ENCODE measurements at places on chromosomes 6 and 20.

- DNase-seq, result no peak
Measured at GRCh38 chr20:51029963-51030920, 7.3 kb upstream of the KCNG1 start.

- no peak for DNase-seq
Measured at GRCh38 chr6:84779917-84780316, 15.5 kb upstream of the TBX18 start.

- DNase-seq, result no peak
Measured at GRCh38 chr6:114785235-114786127, 442.7 kb upstream of the HS3ST5 start.

DNA sequence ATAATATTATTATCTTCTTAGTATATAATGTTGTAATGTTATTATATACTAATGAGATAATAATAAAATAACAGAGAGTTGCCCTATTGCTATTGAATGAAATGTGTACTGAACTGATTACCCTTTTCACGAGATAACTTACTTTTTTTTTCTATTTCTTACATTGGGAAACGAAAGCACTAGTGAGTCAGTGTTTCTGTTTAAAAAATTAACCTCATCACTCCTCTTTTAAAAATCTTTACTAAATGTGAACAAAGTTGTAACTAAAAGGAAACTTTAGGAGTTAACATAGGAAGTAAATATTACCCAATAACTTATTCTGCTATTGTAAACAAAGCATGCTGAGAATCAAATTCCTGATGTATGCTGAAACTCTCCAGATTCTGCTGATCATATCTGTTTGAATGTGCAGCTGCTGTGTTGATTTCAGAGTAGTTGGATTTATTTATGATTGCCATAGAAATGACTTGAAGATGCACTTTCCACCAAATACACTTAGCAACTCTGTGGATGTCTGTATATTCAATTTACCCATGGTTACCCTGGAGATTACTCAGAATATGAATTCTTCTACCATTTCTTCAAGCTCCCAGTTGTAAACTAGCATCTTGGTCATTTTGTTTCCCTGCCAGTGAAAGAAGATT lies 523.4 kb downstream of the TENT5A start:
- no peak for DNase-seq

DNA sequence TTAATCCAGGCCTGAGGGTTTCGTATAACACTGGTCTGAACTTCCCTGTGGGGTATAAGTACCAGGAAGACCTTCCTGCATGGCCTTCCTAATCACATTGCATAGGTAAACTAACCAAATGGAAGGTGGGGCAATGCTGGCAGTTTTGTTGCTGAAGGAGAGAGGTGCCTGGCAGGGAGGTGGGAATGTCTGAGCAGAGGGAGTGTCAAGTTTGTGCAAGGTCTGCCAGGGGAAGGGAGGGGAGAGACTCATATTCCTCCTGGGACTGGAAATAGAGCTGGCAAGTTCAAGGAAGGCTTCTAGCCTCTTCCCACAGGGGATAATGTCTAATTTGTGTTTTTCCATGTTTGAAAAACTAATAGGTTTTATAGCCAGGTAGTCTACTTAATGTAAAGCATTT lies 70.6 kb downstream of the HDDC2 start:
- no peak for DNase-seq

GRCh38 chr6:9527679-9528286 lies 887.1 kb downstream of the TFAP2A start:
- DNase-seq, result no peak

GRCh38 chr6:111603685-111604084 lies 2.0 kb downstream of the TRAF3IP2 start:
- DNase-seq, result no peak

- DNase-seq, result no peak
Measured at GRCh38 chr6:7112741-7113313, 5.1 kb downstream of the RREB1 start.

- no peak for DNase-seq
Measured at GRCh38 chr6:165298875-165299274, 10.5 kb downstream of the C6orf118 start.

DNA sequence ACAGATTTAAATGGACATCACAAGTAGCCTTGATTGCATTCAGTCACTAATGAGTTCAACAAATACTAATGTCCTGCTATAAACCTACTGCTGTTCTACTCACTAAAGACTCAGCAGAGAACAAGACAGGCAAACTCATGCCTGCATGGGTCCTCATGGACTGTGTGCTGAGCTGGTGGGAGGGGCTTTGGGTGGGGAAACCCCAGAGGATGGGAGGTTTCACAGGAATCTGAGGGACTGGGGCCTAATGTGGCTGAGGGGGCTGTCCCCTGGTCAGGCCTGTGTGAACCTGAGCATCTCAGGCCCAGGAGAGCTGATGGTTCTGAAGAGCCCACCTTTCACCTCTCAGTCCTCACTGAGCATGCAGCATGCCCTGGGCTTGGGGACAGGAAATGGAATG lies 1.4 kb downstream of the CST8 start:
- DNase-seq, result no peak

DNA sequence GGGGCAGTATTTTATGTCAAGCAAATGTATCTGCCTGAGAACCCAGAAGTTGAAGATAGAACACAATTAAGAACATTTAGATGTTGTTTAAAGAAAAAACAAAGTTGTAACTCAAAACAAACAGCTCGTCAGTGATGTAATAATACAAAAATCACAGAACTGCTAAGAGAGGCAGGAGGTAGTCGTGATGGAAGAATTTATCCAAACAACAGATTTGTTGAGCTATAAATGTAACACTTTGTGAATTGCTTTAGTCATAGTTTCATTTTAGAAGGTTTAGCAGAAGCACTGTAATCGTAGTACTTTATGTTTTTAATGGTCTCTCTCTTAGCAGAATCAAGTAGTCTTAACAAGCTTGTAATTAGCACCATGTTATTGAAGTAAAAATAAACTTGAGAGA lies 73.6 kb downstream of the SCAF8 start:
- DNase-seq, result no peak

- DNase-seq, result peak; percentile 75
Measured at GRCh38 chr6:43455531-43456428, at the start of gene DLK2. DLK2 (minus strand) TSS chr6:43455548; CDS start chr6:43454825, 723 bp downstream.

- no peak for DNase-seq
Measured at GRCh38 chr6:84466511-84466910, 239.1 kb upstream of the CEP162 start.

GRCh38 chr6:150005761-150006651 lies 19.3 kb downstream of the RAET1L start:
- DNase-seq, result no peak

GRCh38 chr6:63897459-63897858 lies 261.9 kb downstream of the PHF3 start:
- no peak for DNase-seq

DNA sequence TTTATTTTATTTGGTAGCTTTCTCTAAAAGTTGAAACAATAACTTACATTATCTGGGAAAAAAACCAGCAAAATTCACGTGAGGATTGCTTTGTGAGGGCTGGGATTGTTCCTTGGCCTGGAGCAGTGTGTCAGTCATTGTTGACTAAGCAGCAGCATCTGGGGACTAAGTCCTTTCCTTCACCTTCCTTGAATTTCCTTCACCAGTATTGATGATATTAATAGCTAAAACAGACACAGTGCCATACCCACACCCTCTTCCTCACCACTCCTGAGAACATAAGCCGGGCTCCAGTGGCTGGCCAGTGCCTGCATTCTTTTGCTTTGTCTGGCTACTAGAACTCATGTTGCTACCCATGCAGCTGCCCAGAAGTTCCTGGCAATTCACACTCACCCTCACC lies 23.7 kb downstream of the PLCB1 start:
- no peak for DNase-seq

DNA sequence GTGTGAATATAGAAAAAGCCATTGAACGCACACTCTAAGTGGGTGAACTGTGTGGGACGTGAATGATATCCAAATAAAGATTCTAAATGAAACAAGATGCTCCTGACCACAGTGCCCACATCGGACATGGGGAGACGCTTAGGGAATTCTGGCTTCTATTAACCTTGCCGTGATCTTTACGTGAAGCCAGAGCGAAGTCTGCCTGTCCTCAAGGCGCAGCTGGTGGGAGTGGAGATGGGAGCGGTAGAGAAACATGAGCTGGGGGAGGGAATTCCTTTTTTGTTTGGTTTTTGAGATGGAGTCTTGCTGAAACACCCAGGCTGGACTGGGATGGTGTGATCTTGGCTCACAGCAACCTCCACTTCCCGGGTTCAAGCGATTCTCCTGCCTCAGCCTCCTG lies 46.0 kb downstream of the VSTM2L start:
- DNase-seq, result no peak

DNA sequence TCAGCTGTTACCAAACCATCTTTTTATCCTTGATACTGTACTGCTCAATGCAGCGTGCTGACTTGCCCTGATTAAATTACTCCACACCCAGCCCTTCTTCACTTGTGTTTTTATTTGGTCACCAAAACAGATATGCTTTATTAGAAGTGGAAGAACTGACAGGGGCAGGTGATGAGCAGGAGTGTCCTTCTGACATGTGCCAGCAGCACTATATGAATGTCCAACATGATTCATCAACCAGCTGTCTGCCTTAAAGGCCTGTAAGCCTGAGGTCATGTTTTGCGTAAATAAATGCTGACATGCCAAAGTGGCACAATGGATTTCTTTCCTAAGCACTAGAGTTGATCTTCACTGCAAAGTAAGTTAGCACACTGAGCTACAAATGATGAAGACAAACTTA lies 15.4 kb downstream of the POPDC3 start:
- DNase-seq, result no peak

- no peak for DNase-seq
Measured at GRCh38 chr6:139425780-139426179, 51.3 kb upstream of the CITED2 start.

DNA sequence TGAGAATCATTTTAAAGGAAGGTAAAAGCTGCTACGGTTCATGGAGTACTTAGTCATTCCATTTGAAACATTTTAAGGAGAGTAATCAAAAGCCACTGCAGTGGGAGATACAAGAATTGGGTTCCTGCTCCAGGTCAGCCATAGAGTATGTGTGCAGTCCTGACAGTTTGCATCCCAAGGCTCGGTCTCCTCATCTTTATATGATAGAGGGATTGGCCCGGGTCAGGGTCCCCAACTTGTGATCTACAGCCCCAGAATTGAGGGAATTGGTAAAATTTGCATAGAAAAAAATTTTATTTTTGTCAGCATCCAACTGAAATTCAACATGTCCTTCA lies 147.4 kb upstream of the PRND start:
- no peak for DNase-seq

GRCh38 chr20:60237981-60238380 lies 279.8 kb downstream of the CDH26 start:
- DNase-seq, result no peak

GRCh38 chr20:62670156-62670555 lies 27.9 kb downstream of the SLCO4A1 start:
- DNase-seq, result no peak
